Caudate nucleus (tissue), 63 donors: ENCODE measurements at places on chromosomes 7 and 10.

DNA sequence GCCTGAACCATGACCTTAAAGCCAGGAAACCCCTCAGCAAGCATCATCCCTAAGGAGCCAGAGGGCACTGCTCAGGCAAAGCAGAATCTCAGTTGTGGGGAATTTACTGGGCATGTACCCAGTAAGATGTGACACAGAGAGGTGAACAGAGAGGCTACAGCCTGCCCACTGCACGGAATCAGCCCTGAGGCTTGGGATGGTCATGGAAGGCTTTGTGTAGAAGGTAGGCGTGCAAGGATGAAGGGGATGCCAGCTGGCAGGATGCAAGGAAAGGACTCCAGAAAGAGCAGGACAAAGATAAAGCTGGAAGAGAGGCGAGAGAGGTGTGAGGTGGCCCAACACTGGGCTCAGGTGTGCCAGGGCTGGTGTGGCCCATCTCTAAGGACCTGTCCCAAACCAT lies 2.4 kb upstream of the AIFM2 start:
- DNase-seq: no peak

DNA sequence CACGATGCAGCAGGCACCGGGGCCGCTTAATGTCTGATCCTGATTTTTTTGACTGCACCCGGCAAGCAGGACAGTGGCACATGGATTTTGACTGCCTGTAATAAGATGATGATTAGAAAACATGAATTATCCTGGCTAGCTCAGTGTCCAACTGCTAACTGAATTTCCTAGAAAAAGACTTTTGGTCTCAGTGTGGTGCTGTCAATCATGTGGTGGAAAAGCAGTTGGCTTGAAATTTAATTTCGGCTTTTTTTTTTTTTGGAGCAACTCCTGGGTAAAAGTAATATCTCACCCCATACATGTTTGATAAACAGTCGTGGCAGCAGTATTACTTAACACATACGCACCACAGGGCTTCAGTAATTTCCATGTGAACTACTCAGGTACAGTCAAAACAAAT lies 227.7 kb downstream of the FANK1 start:
- DNase-seq: no peak

GRCh38 chr10:101708870-101709269 lies 13.9 kb upstream of the FBXW4 start:
- no peak for DNase-seq

- no peak for DNase-seq
These were observed 109.4 kb downstream of the SUGCT start for GRCh38 chr7:40244226-40244625.

- no peak for DNase-seq
These were observed 141.3 kb upstream of the KLF14 start for GRCh38 chr7:130875265-130875741.

DNA sequence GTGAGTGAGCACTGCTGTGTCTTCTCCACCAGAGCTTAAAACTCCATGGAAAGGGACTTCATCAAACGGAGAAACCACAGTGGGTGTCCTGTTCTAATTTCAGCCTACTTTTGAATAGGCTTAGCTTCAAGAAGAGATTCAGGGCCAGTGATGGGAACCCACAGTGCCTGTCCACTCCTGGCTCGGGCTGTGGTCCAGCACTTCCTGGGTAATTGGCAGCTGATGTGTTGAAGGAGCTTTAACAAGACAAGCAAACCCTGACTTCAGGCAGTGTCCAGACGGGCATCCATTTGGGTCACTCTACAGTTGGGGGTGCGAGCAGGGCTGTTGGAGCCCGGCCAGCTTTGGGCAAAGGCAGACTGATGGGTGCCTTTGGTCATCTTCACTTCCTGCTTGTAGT lies 14.5 kb downstream of the VWC2 start:
- no peak for DNase-seq

GRCh38 chr10:115979576-115979975 lies 293.4 kb downstream of the GFRA1 start:
- DNase-seq: no peak

GRCh38 chr7:51135576-51135975 lies 181.0 kb downstream of the COBL start:
- no peak for DNase-seq

DNA sequence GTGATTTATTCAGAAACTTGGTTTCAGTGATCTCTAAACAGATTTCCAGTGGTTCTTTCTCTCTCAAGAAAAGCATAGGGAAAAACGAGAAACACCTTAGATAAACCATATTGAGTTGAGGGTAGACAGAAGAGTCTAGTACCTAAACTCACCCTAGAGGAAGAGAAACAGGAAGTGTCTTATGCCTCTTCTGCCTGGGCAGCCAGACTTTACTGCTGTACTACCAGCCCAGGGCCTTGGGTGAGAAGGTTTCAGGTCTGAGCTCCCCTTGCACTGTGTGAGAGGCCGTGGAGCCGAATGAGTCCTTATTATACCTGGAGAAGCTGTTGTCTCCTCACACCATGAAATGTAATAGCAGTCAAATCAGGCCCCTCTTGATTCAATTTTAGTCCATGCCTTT lies 18.2 kb downstream of the HIF1AN start:
- DNase-seq: no peak

- no peak for DNase-seq
These were observed 193.9 kb upstream of the PHF14 start for GRCh38 chr7:10779465-10780399.

DNA sequence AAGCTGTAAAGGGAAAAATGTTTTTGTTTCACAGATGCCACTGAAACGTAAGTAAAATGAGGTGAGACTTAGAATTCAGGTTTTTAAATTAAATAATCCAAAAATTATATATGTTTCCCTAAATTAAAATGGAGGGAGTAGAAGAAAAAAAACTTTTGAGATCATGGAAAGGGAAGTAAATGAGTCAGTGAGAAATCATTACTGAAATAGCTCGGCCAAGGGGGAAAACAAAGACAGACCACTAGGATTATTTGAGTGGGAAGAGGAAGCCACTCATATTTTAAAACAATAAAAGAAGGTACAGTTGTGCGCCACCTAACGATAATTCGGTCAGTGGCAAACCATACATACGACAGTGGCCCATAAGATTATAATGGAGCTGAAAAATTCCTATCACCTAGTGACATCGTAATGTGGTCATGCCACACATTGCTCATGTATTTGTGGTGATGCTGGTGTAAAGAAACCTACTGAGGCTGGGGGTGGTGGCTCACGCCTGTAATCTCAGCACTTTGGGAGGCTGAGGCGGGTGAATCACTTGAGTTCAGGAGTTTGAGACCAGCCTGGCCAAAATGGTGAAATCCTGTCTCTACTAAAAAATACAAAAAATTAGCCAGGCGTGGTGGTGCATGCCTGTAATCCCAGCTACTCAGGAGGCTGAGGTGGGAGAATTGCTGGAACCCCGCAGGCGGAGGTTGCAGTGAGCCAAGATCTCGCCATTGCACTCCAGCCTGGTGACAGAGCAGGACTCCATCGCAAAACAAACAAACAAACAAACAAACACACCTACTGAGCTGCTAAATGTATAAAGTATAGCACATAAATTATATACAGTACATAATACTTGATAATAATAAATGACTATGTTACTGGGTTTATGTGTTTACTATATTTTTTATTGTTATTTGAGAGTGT lies 64.7 kb downstream of the MKX start:
- no peak for DNase-seq
